RWPE1 (cell line): ENCODE measurements at places on chromosomes 16 and 17.

GRCh38 chr16:11016993-11017392 lies 72.6 kb downstream of the CLEC16A start:
- peak; percentile 84 for DNase-seq

DNA sequence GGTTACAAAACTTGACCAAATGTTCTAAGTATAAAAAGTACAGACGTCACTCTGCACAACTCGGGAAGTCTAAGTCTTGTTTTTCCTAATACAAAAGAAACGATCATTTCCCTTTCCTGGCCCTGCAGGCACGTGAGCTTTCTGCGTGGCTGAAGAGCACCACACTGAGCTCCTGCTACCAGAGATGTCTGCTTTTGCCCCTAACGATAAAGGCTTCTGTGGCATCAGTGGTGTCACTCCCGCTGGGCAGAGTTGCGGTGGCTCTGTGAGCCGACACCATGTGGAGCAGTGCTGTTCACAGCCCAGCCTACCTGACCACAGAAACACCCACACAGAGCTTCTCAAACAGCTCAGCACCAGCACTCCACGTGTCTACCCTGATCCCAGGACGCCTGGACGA lies 20.5 kb downstream of the EMC8 start:
- no peak for DNase-seq

GRCh38 chr17:82531431-82531881 lies 11.9 kb downstream of the FOXK2 start:
- no peak for DNase-seq

- DNase-seq: no peak
Observed at GRCh38 chr16:2308089-2308962, 32.2 kb downstream of the ABCA3 start.
